ENCODE measurements at places on chromosomes 2 and 18. TPM values are rescaled to one million over a fixed set of nuclear protein-coding genes. Genes with fewer than 3 reads are reported as not detected.

TXNDC2 gene
- total RNA-seq, result 30.5 TPM

OSBPL6 gene
- total RNA-seq, result 2.6 TPM

ZNF804A gene
- total RNA-seq, result 0.50 TPM

STPG4 gene
- total RNA-seq, result 3.0 TPM

UGT1A6 gene
- not detected for total RNA-seq

DNA sequence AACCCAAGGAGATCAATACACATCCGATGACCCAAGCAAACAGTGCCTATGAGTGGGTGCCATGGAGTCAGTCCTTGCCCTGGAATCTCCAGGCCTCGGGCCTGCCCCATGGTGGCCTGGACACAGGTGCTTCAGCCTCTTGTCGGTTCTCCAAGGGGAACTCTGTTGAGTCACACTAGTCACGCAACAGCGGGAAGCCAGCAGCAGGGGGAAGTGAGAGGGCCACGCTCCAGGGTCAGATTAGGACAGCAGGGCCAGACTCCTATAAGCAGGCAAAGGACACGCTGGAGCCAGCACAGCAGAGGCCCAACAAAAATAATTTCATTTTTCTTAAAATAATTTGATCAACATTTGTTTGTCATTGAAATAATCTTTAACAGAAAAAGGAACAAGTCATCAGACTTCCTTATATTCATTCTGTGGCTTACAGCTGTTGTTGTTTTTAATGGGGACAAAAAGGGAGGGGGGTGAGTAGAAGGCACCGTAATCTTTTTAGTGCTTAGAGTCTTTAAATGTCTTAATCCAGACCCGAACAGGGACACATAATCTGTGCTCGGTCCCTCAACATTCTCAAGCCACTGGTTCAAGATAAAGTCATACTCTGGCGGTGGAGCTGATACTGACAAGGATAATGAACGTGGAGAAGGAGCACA, 16.4 kb upstream of the ARMC9 start:
- DNase-seq, result peak; percentile 45
- no peak overlapping the region for H3K27ac ChIP-seq
- H3K27me3 ChIP-seq, result no peaks in the 10 kb centered on the region
- peaks cover 3% of the 10 kb centered on the region for H3K4me1 ChIP-seq

DNA sequence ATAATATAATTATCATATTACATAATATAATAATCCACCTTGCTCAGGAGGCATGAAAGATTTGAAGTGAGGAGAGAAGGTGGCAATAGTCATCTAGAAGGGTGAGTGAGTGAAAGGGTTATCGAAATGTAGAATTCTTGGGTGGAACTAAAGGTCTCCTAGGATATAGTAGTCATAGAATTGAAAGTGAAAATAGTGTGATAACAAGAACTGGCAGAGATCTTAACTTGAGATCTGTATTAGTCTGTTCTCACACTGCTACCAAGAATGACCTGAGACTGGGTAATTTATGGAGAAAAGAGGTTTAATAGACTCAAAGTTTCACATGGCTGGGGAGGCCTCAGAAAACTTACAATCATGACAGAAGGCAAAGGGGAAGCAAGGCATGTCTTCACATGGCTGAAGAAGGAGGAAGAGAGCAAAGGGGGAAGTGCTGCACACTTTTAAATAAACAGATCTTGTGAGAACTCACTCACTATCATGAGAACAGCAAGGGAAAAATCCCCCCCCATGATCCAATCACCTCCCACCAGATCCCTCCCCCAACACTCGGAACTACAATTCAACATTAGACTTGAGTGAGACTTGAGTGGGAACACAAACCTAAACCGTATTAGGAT, 351.5 kb downstream of the NR4A2 start:
- H3K27me3 ChIP-seq, result no peaks in the 10 kb centered on the region
- no peak overlapping the region for H3K27ac ChIP-seq
- no peak for DNase-seq

- no peaks in the 10 kb centered on the region for H3K27me3 ChIP-seq
- no peak overlapping the region for H3K4me3 ChIP-seq
Measured at GRCh38 chr2:233384811-233385488, 30.7 kb downstream of the DGKD start.

GRCh38 chr2:158102446-158102845, 770 bp downstream of the UPP2 start:
- no peak for DNase-seq
- H3K27me3 ChIP-seq, result no peaks in the 10 kb centered on the region
- H3K4me3 ChIP-seq, result no peak overlapping the region
- H3K27ac ChIP-seq, result no peak overlapping the region
- no peaks in the 10 kb centered on the region for H3K4me1 ChIP-seq

DNA sequence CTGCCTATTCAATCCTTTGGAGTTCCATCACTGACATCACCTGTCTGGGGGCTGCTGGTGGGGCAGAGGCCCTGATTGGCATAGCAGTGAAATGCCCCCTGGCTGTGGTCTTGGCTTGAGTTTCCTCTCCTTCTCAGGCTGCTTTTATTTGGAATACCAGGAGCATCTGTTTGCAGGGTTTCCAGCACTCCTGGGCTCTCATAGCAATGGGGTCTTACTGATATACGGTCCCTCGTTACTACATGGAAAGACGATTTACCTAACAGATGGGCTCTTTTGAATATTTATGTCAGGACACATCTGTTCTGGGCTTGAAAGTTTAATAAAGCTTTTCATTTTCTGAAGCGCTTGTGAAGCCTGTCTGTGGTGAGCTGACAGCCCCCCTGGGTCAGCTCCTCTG, 230.3 kb downstream of the SLC4A3 start:
- H3K4me1 ChIP-seq, result no peaks in the 10 kb centered on the region
- no peaks in the 10 kb centered on the region for H3K36me3 ChIP-seq
- no peaks in the 10 kb centered on the region for H3K27me3 ChIP-seq
- no peak overlapping the region for H3K27ac ChIP-seq

GRCh38 chr2:3606028-3606369, 11.1 kb downstream of the COLEC11 start:
- peak overlapping the region; percentile 44 for H3K4me3 ChIP-seq
- DNase-seq, result no peak
- no peaks in the 10 kb centered on the region for H3K4me1 ChIP-seq
- H3K27ac ChIP-seq, result peak overlapping the region; percentile 69

GRCh38 chr18:44946529-44947113, 265.9 kb downstream of the SETBP1 start:
- H3K4me3 ChIP-seq, result no peak overlapping the region
- H3K27ac ChIP-seq, result no peak overlapping the region
- H3K4me1 ChIP-seq, result peaks cover 9% of the 10 kb centered on the region
- no peaks in the 10 kb centered on the region for H3K36me3 ChIP-seq
- DNase-seq, result no peak

GRCh38 chr2:101795033-101795432, 97.5 kb downstream of the MAP4K4 start:
- H3K27me3 ChIP-seq, result no peaks in the 10 kb centered on the region
- no peaks in the 10 kb centered on the region for H3K36me3 ChIP-seq
- no peak overlapping the region for H3K27ac ChIP-seq
- no peak overlapping the region for H3K4me3 ChIP-seq
- no peak for DNase-seq
- H3K4me1 ChIP-seq, result peaks cover 3% of the 10 kb centered on the region

DNA sequence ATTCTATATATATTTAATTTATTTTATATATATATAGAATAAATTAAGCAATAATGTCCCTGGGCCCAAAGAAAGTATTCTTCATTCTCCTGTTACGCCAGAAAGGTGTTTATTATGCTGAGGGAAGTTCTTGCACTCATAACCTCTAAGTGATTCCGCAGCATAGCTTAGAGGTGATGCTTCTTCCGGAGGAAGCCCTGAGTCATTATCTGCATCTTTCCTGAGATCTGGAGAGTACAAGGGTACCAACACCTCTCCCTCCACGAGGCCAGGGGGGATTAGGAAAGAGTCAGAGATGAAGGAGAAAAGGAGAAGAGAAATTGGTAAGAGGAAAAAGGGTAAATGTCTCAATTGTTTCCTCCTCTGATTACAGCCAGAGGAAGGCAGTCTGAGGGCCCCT, 43.1 kb upstream of the RTN4 start:
- H3K27me3 ChIP-seq, result no peaks in the 10 kb centered on the region
- H3K4me1 ChIP-seq, result no peaks in the 10 kb centered on the region
- no peak overlapping the region for H3K27ac ChIP-seq

All from testis (tissue), 5 donors.